ENCODE measurements at places on chromosomes 4 and X.

- no peak for DNase-seq
Observed at GRCh38 chr4:174036576-174036975, 246.9 kb downstream of the FBXO8 start.

DNA sequence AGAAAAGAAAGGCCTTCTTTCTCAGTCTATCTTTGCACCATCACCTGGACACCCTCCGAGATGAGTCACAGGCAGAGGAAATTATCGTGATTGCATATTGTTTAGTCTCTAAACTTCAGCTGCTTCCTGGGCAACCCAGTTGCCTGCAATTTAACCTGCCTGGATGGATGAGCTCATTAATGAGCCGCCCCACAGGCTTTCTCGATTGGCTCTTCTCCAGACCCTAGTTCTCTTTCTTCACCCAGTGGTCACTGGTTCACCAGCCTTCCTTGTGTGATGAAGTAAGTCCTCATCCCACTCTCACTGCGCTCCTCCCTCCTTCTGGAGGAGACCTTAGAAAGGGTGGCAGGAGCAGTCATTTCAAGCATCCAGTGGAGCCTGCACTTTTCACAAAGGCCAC lies 94.4 kb downstream of the SOWAHB start:
- peak; percentile 83 for DNase-seq

GRCh38 chr4:40952217-40952616 lies 202.5 kb downstream of the NSUN7 start:
- no peak for DNase-seq

- no peak for DNase-seq
Observed at GRCh38 chr4:173318240-173318639, 15.9 kb downstream of the HMGB2 start.

- no peak for DNase-seq
Observed at GRCh38 chrX:47610511-47610910, 9.1 kb downstream of the SYN1 start.

- DNase-seq = no peak
Observed at GRCh38 chr4:159209249-159209648, 106.4 kb downstream of the RAPGEF2 start.

GRCh38 chr4:183950536-183950935 lies 45.4 kb downstream of the STOX2 start:
- no peak for DNase-seq

DNA sequence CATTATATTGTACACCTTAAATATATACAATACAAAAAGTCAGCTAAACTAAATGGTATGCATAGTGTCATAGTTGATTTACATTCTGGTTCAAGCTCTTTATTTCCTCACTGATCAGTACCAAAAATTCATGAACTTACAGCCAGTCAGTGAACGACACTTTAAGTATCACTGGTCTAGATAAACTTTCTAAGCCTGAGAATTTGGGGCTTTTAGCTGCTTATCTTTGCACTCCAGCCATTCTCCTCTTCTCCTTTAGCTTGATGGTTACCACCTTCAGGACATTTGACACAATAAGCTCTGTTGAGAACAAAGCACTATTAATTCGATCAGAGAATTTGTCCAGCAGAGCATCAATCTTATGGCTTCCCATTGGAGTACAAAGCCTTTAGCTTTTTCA lies 83.0 kb upstream of the ALG13 start:
- DNase-seq = no peak

GRCh38 chr4:94540476-94540875 lies 88.7 kb downstream of the PDLIM5 start:
- no peak for DNase-seq

GRCh38 chrX:36422368-36422767 lies 502.8 kb downstream of the CFAP47 start:
- DNase-seq = no peak

DNA sequence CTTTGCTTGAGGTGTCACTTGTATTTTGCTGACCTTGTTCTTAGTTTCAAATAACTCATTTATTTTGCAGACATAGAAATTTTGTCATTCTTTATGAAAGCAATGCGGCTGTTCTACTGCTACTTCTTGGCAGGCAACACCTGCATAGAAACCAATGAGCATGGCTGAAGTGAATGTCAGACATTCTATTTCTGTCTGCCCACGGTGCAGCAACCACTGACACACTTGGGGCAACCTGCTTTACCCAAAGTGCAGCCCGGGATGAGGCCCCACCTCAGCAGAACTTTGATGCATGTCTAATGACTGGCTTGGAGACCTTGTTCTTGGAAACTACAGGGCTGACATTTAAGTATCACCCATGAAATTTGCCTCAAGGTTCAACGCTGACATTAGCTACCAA lies 93.6 kb downstream of the RBM47 start:
- DNase-seq = no peak

DNA sequence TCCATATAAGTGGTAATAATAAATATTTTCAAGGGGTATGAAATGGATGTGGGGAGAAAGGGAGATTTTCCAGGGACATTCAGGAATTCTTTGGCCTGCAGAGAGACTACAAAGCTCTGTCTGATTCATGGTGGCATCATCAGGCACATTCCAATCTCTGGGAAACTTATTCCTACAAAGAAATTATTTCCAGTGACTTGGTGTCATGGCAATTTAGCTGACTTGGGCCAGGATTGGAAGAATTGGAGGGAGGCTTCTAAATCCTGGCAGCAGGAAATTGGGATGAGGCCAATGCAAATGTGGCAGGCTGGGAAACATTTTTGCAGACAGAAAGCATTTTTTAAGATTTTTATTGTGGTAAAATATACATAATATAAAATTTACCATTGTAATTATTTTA lies 204.6 kb downstream of the RTL9 start:
- peak; percentile 16 for DNase-seq

DNA sequence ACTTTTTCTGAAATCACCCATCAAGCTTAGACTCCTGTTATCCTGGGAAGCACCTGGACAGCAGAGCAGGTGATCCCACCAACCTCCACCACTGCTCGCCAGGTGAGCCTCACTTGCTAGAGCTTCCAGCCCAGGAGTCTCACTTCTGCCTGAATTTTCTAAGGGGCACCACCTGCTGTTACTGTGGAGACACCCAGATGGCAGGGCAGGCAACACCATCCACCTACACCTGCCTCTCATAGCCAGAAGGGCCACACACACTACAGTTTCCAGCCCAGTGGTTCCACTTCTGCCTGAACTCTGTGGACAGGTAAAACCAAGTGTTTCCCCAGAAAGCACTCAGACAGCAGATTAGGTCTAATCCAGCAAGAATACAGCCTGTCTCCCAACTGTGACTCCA lies 262.0 kb downstream of the ARAP2 start:
- no peak for DNase-seq

DNA sequence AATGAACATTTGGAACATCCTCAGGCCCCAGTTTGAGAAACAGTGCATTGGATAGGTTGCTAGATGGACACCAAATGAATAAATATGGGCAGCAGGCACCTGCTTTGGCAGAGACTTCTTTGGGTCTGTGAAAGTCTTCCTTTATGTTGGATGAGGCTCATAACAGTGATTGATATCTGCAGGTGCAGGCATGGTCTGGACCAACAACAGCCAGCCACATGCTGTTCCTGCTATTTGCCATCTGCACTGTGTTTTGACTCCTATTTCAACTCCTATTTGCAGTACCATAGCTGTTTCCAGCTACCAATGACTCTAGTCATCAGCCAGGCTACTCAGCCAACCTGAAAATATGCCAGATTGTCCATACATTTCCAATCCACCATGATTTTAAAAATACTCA lies 60.9 kb downstream of the ANAPC4 start:
- DNase-seq = no peak

- no peak for DNase-seq
Observed at GRCh38 chr4:1247864-1248244, 1.1 kb downstream of the CTBP1 start.

- DNase-seq = peak; percentile 3
Observed at GRCh38 chr4:173807347-173807746, 277.3 kb upstream of the HAND2 start.

GRCh38 chrX:120334151-120334550 lies 22.9 kb upstream of the TMEM255A start:
- no peak for DNase-seq

DNA sequence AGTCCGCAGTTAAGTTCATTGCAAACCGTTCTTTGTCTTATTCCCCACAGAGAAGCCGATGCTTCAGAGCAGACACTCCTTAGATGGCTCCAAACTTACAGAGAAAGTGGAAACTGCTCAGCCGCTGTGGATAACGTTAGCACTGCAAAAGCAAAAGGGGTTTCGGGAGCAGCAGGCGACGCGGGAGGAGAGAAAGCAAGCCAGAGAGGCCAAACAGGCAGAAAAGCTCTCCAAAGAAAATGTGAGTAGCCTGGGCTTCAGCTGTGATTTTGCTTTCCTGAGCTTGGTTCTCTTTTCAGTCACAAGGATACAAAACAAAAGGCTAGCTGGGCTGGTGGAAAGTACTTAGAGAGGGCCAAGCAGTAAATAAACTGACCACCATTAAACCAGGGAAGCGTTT lies 64.0 kb downstream of the AASDH start:
- DNase-seq = no peak

DNA sequence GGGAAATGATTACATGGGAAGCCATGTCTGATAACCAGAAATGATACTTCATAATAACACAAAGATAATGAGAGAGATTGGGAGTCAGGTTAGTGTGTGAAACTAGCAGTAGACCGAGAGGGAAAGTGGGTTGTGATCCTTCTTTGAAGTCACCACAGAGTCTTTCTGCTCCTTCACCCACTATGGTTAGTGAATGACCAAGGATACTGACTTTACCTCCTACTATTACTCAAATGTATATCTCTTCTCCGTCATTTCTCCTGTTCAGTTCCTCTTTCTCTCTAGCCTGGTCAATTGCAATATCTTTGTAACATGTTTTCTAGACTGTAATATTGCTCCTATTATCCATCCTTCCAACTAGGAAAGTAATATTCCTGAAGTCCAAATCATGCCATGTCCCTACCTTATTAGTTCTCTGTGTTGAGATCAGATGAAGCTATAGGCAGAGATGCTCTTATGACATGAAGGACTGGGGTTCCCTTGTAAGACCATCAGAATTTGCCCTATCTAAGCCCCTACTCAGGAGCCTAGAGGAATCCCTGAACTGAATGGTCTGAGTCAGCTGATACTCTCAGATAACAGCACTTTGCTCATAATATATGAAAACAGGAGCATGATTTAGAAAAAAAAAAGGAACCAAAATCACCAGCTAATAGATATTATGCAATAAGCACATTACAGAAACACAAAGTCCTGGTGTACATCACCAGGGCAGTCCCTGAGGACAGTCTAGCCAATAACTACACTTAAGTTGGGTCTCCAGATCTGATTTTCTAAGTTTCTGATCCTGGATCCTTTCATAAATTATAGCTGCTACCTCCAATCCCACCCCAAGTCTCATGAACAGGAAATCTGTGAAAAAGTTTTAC lies 81.2 kb downstream of the SHROOM3 start:
- DNase-seq = no peak

DNA sequence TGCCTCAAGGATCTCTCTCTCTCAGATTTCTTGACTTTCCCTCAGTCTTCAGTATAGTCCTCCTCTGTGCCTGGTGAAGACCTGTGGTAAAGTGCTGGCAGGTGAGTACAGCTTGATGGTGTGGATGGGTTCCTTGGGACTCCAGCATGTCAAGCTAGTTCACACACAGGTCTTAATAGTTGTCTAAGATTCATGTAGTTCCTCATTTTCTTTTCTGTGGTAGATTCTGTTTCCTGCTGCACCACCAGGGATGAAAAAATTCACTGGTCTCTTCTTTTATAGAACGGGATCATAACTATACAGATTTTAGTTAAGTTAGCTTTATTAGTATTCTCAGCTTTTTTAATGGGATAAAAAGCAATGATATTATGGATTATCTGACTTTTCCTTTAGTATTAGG lies 32.5 kb upstream of the PAQR3 start:
- DNase-seq = no peak

- DNase-seq = peak; percentile 51
Observed at GRCh38 chr4:89586864-89587263, 250.1 kb downstream of the SNCA start.

DNA sequence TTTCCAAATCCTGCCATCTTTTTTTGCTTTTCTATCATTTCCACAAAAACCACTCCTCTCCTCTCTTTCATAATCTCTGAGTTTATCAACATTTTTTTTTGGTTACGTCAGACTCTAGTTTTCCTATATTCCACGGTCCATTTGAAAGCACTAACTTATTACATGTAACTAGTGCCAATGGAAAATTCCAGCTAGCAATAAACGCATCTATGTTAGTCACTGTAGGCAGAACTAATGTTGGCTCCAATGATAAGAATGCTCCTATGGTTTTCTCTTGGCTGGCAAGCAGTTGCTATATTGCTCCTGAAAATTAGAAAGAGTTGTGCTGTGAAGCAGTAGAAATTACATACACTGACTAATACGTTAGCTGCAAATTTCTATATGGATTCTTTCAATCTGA lies 634.6 kb upstream of the FTHL17 start:
- no peak for DNase-seq

GRCh38 chr4:97404876-97405523 lies 738.3 kb downstream of the STPG2 start:
- no peak for DNase-seq

GRCh38 chr4:70930530-70931256 lies 28.5 kb downstream of the MOB1B start:
- DNase-seq = no peak

GRCh38 chr4:88002786-88003185 lies 4.6 kb upstream of the PKD2 start:
- DNase-seq = peak; percentile 33

DNA sequence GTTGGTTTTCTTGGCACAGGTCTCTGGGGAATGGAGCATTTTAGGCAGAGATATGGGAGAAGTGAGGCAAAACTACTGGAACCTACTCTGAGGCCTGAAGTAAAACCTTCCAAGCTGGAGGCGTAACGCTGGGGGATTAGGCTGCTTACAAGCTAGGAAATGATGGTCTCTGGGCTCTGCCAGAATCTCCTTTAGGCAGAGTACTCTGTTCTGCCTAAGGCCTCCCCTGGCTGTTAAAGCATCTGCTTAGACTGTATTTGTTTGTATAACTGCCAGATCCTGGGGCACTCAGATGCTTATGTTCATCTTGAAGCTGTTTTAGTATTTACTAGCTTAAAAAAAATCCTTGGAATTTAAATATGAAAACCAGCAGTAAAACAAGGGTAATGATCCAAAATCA lies 822.2 kb downstream of the RPA4 start:
- DNase-seq = peak; percentile 2

DNA sequence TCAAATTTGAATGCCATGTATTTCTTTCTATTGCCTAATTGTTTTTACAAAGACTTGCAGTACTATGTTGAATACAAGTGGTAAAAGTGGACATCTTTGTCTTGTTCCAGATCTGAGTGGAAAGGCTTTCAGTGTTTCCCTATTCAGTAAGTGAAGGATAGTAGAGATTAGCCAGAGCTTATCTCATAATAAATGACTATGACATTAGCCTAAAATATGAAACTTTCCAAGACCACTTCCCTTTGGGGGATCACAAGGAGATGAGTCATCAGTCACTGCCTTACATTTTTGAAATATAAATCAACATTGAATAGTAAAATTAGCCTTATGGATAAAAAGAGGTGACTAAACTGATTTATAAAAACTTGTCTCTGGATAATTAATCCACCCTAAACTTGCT lies 554.1 kb upstream of the MAGEB2 start:
- no peak for DNase-seq

DNA sequence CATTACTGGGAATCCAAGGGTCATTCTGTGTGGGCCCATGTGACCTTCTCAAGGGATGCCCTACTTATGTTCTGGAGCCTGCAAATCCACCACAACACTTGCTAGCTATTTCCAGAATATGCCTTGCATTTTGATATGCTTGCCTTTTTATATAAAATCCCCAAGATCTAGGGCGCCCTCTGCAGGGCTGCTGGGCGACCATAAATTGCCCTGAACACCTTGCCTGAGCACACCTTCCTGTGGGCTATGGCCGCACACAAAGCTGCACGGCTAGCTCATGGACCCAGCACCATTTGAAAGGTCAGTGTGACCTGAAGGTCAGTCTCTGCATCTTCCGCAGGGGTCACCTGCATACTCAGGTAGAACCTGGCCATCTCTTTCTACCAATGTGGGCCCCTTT lies 311.7 kb downstream of the NLGN4X start:
- DNase-seq = no peak
